ENCODE measurements at places on chromosomes 1 and 21.

GRCh38 chr1:94037392-94038229 is 83.3 kb downstream of the ABCA4 start:
- DNase-seq = no peak

DNA sequence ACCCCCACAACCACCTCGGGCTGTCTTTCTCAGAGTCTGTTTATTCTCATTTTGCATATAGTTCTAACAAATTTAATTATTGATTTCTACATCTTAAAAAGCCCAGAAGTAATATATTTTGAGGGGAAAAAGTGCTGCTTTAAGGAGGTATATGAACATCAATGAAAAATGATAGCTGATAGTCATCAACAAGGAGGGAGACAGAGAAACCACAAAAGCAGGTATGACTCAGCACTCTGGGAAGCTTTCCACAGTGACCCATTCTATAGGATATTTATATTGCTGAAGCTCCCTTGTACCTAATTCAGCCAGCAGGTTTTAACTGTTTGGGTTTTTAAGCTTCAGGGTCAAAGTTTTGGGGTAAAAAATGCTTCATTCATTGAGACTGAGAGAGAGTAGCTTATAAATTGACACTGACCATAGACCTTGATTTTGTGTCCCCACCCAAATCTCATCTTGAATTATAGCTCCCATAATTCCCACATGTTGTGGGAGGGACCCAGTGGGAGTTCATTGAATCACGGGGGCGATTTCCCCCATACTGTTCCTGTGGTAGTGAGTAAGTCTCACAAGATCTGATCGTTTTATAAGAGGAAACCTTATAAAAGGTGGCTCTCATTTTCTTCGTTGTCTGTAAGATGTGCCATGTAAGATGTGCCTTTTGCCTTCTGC is 27.4 kb downstream of the VANGL1 start:
- DNase-seq = no peak

GRCh38 chr1:1004780-1005697 is 5.1 kb upstream of the HES4 start:
- DNase-seq = peak; percentile 4

DNA sequence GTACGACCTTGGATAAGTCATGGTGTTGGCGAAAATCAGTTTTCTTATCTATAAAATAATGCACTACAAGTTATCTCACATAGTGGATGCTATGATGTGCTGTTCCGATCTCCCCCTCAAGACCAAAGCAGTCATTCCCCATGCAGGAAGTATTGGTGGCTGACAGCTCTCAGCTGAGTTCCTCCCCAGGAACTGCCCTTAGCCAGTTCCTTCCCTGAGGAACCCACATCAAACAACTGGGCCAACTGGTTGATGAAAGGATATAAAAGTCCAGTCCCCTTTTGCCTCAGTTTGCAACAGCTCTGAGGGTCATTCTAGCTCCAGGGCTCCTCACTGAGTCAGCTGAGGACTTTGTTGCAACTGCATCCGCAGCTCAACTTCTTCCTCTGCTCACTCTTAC is 16.1 kb upstream of the SLAMF1 start:
- no peak for DNase-seq

- no peak for DNase-seq
These were observed 31.7 kb downstream of the SIM2 start for GRCh38 chr21:36730291-36731281.

GRCh38 chr1:81489372-81489934 is 311.3 kb upstream of the ADGRL2 start:
- no peak for DNase-seq

DNA sequence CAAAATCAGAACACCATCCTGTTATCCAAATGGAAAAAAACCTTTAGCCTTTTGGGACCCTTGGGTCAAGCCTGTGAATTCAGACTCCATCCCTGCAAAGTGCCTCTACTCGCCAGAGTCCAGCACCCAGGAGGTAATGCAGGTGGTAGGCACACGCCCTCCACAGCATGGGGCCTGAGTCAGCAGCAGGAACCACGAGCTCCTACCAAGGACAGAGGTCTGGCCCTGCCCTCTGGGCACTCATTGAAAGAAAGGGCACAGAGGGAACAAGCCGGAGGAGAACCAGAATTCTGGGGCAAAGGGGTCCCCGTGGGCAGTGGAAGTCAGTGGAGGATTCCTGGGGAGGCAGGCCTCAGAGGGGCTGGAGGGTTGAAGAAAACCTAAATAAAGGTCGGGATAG is 438.1 kb downstream of the NPHP4 start:
- DNase-seq = no peak

- peak; percentile 2 for DNase-seq
These were observed 1.5 kb downstream of the RPS6KA1 start for GRCh38 chr1:26530895-26531598.

DNA sequence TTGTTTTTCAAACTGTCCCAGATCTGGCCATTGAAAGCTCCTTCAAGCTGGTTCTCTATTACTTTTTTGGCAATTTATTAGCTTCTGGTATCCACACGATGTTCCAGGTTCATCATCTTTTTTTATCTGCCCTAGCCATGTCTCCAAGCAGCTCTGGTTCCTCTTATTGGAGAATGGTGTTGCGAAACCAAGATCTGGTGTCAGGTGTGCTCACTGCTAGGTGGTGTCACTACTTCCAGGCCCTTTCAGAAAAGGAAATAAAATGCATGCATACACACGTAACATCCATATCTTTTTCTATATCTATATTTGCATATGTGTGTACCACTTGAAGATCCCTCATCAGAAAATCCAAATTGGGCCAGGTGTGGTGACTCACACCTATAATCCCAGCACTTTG is 53.3 kb downstream of the GATAD2B start:
- no peak for DNase-seq

- DNase-seq = no peak
These were observed 147.7 kb downstream of the FAF1 start for GRCh38 chr1:50812346-50812745.

DNA sequence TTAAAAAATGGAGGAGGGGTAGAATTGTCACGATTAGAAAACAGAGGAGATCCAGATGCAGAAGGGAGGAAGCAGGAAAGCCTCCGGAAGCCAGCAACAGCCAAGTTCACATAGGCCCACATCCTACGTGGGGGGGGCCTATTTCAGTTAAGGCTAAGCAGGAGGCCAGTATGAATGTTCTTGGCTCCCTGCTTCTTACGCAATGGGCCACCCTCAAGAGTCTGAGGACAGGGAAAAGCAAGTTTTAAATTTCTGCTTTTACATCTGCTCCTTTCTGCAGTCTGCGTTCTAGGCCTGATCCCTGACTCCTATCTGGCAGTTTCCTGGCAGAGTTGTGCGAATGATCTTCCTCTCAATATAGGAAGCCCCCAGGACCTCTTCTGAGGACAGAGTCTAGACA is 30.6 kb downstream of the RABIF start:
- DNase-seq = no peak

GRCh38 chr21:45549626-45550463 is 7.6 kb upstream of the SLC19A1 start:
- no peak for DNase-seq

DNA sequence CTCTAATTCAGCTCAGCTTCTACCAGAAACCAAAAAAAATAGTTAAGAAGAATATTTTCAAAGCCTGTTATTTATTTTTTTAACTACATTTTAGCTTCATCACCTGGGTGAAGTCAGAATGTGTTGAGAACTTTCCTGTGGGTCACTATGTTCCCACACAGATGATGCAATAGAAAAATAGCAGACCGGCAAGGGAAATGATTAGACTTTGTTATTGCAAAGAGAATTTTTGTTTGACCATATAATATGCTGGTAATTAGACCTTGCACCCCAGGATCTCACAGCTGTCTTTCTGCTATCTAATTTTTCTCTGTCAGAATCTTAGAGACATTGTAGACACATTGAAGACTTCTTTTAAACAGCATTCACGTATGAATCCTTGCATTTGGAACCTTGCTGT is 299.3 kb downstream of the TBX15 start:
- DNase-seq = no peak

DNA sequence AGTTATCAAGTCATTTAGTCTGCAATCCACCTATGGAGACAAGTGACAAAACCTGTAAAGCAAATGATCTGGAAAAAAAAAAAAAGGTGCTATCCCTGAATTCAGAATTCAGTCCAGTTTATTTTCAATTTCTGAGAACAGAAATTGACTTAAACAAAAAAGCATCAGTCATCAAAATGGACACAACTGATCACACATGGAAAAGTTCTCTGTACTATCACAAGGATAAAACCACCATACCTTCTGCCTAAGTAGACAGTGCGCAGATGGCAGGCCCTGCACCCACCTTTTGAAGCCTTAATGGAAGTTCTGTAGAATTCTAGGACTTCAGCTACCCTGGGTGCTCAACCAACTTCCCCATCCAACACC is 3.5 kb downstream of the PABPC4 start:
- DNase-seq = no peak

DNA sequence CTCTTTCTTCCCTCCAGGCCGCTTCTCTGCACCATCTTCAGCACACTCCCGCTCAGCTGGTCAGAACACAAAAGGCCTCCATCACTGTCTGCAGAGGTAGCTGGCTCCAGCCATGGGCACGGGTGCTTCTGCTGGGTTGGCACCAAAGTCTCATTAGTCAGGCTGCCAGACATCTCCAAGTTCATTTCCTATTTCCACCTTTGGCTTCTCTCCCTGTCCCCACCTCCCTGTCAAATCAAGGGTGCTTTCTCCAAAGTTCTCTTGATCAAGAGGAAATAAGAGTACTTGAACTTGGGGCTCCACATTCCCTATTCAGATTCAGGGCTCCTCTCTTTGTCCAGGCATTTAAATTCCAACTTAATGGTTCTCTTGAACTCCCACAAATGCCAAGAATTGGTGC is 33.9 kb upstream of the GRIK3 start:
- DNase-seq = no peak

- no peak for DNase-seq
These were observed 49.7 kb upstream of the HMGB4 start for GRCh38 chr1:33814166-33814565.

- DNase-seq = no peak
These were observed at the start of gene FAM151A for GRCh38 chr1:54623216-54624007. TSS of gene FAM151A (minus strand) at chr1:54623525. CDS start at chr1:54623395, 130 bp downstream.

- DNase-seq = no peak
These were observed 5.2 kb downstream of the RCSD1 start for GRCh38 chr1:167635156-167635648.
